ENCODE measurements at places on chromosomes 13 and 19.
A peak's percentile ranks its signal among the peaks of the same experiment; 100 is the strongest.

DNA sequence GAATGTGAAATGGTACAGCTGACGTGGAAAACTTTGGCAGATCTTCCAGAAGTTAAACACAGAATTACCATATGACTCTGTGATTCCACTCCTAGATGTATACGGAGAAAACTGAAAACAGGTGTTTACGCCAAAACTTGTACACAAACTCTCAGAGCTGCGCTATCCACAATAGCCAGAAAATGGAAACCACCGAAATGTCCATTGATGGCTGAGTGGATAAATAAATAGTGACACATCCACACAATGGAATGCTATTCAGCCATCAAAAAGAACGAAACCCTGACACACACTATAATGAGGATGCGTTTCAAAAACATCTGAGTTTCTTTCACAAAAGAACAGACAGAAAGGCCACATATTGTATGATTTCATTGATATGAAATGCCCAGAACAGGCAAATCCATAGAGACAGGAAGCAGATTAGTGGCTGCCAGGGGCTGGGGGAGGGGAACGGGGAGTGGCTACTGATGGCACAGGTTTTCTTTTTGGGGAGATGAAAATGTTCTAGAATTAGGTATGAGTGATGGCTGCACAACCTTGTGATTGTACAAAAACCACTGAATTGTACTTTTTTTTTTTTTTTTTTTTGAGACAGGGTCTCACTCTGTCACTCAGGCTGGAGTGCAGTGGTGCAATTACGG lies 33.0 kb downstream of the IL12RB1 start:
- no peak for DNase-seq

GRCh38 chr19:31338069-31338776 lies 11.0 kb downstream of the TSHZ3 start:
- no peak for DNase-seq

DNA sequence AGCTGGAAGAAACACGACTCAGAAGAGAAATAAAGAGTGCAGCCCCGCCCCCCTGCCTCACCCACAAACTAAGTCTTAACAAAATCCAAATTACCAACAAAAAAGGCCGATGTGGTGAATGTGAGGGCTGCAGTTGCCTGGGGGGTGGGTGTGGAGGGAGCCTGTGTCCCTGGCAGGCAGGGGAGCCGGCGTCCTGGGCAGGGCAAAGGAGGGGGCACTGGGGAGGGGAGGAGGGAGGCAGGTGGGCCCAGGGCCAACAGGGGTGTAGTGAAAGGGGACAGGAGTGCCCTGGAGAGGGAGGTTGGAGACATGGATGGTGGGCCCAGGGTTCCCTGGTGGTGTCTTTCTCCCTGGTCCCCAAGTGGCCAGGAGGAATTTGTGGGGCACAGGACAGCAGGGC lies 4.0 kb downstream of the IRGC start:
- no peak for DNase-seq

GRCh38 chr19:40264314-40265054 lies 20.7 kb downstream of the AKT2 start:
- no peak for DNase-seq

GRCh38 chr13:28564030-28564429 lies 69.1 kb upstream of the FLT1 start:
- no peak for DNase-seq

GRCh38 chr19:9934132-9934950 lies 2.0 kb downstream of the OLFM2 start:
- DNase-seq = peak; percentile 86

GRCh38 chr13:91346850-91347201 lies 661 bp upstream of the MIR17HG start:
- DNase-seq = no peak

DNA sequence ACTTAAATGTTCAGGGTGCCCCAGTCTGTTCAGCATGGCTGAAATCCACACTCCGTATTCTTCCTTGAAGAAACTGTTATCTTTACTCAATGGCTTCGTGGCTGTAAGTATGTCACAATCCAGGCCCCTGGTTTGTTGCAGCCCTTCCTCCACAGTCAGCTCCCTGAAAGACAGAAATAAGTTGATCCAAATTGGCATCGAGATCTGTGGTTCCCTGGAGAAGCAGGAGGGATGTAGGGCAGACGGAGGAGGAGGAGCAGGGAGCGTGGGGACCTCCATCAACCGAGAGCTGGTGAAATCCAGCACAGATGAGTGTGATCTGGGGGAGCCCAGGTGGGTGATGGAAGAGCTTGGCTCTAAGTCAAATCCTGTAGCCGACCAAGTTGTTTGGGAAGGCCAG lies 304 bp downstream of the TSPAN16 start:
- DNase-seq = no peak

- no peak for DNase-seq
These were observed 3.8 kb upstream of the KMT2B start for GRCh38 chr19:35713904-35714495.

GRCh38 chr19:10593820-10594637 lies 6.9 kb upstream of the AP1M2 start:
- no peak for DNase-seq

DNA sequence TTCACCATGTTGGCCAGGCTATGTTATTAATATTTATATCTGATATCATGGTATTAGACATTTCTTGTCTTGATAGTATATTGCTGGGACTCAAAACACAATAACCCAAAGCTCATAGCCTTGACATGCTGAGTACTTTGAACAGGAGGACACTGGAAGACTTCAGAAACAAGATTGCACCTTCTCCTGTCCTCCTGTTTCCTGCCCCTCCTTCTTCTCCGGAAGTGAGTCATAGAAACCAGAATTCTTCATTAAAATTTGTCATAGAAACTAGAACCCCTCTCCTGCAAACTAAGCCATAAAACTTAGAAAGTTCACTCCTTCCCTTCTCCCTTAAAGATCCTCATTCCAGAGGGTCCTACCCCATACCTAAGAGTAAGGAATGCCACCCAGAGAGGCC lies 400.2 kb downstream of the SLITRK5 start:
- DNase-seq = no peak

DNA sequence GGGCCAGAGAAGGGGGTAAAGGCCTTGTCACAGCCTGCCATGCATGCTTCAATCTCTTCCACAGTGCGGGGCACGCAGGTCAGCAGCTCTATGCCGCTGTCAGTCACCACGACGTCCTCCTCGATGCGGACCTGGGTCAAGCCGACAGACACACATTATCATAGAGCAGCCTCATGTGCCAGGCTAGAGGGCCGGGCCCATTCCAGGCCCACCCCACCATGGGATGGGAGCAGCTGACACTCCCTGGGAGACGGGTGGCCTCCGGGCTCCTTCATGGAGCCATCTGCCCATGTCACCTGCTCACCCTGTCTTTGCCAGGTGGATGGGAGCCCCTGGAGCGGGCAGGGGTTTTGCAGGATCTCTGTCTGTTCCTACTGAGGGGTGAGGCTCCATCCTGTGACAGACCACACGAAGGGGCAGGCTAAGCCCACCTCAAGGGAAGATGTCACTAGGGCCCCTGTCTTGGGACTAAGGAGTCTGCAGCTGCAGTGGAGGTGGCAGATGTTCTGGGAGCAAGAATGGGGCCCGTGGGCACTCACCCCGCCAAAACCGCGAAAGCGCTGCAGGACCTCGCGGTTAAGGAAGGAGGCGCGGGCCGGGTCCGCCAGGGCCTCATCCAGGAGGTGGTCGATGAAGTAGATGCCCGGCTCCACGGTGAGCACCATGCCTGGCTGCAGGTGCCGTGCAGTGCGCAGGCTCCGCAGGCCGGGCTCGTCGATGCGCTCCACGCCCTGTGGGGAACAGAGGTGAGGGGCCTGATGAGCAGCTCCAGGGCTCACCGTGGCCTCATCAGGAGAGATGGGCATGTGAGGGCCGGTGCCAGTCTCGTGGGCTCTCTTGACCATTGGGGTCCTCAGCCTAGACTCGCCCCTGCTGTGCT lies 14.1 kb downstream of the CEBPG start:
- DNase-seq = no peak

- DNase-seq = peak; percentile 39
These were observed 595 bp upstream of the GPR183 start for GRCh38 chr13:99307648-99308339.

DNA sequence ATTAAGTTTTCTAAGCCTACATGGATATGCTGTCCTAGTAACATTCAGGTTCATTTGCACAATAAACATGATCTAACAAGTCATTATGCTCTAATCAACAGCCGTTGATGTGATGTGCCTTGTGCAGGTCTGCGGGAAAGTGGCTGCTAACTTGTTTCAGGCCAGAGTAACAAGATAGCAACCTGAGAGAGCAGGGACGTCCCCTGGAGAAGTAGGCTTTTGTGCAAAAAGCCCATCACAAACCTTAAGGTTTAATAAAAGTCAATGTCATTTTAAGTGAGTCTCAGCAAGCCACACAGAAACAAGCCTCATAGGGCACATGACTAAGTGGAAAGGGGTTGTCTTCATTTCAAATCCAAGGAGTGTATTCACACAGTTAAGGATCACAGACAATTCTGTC lies 17.6 kb downstream of the FOXO1 start:
- DNase-seq = no peak

- no peak for DNase-seq
These were observed at the start of gene LINGO3 for GRCh38 chr19:2308114-2308556. LINGO3 (minus strand) TSS chr19:2308154; CDS start chr19:2291776, 16,378 bp downstream.

GRCh38 chr13:20258963-20259288 lies 26.8 kb upstream of the GJB6 start:
- DNase-seq = no peak

GRCh38 chr19:13013649-13014048 lies 18.4 kb downstream of the NFIX start:
- no peak for DNase-seq

GRCh38 chr19:9789066-9789465 lies 20.5 kb upstream of the ZNF846 start:
- no peak for DNase-seq

GRCh38 chr19:46347985-46348384 lies 1.1 kb downstream of the PPP5C start:
- no peak for DNase-seq

DNA sequence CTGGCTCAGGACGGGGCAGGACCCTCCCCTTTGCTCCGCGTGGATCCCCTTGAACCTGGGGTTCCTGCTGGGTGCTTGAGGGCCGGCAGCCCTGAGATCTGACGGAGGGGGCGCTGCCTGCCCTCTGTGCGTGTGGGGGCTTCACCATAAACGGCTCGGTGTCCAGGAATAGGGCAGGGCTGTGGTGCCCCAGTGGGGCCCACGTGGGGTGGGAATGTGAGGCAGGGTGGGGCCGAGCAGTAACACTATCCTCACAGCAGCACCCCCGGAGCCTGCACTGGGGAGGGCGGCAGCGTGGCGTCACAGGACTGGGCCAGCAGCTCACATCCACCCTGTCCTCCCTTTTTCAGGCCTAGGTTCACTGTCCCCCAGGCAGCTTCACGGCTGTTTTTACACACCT lies 38.0 kb downstream of the GAS6 start:
- DNase-seq = no peak

DNA sequence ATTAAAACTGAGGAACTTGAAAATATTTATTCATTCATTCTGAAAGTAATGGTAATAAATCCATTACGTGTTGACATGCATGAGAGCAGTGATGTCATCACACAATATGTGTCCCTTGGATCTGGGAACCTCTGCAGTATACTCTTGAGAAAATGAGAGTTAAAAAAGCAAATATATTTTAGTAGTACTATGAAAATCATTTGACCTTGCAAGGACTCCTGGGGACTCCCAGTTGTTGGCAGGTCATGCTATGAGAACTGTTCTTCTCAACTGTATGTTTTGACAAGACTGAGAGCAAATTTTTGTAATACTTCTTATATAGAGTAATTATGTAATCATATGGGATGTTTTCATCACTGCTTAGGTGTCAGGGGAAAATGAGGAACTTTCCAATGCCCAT lies 249.4 kb downstream of the PCCA start:
- DNase-seq = no peak

- peak; percentile 82 for DNase-seq
These were observed 350 bp upstream of the USP12 start for GRCh38 chr13:27171827-27172494.

GRCh38 chr19:6429419-6430221 lies 3.9 kb downstream of the SLC25A41 start:
- no peak for DNase-seq

GRCh38 chr19:56295531-56296455 lies 18.8 kb downstream of the ZSCAN5A start:
- no peak for DNase-seq

DNA sequence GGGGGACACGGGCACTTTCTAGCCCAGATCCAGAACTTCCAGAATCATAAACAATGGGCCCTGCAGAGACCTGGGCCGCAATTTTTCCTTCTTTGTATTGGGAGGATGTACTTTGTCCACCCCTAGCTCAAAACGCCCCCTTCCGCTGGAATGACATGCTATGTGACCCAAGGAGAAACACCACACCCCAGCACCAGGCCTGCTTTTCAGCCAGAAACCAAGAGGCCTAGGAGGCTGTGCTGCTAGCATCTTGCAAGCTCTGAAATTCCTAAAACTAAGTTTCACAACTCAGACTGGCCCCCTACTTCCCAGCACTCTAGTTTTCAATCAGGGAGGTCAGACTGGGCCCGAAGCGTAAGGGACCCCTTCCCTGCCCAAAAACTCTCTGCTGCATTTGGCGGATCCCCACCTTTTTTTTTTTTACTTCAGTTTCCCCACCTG lies 538 bp downstream of the LSM4 start:
- no peak for DNase-seq

DNA sequence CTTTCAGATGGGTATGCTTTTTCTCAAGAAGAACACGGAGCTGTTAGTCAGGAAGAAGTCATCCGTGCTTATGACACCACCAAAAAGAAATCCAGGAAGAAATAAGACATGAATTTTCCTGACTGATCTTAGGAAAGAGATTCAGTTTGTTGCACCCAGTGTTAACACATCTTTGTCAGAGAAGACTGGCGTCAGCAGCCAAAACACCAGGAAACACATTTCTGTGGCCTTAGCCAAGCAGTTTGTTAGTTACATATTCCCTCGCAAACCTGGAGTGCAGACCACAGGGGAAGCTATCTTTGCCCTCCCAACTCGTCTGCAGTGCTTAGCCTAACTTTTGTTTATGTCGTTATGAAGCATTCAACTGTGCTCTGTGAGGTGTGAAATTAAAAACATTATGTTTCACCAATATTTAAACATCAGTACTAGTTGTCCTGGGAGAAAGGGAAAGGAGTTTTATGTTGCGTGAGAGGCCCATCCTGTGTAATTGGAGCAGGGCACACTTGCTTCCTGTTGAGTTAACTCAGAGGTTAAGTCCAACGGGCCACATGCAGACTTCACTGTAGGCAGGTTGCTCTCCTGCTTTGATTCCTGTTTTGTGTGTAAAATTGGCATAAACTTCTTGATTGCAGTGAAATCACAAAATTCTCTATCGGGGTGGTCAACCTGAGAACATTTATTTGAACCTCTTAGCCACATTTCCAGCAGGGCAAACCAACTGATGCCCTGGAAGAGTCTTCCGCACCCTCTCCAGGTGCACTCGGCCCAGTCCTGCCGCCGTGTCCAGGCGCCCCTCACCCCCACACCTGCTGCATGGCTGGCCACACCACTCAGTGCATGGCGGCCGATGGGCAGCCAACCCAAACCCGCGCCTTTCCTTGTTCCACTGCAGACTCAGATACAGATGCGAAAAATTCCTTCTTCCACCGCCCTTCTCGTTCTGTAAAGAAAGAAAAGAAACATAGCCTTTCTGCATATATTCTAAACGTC lies 31.6 kb downstream of the SHISA2 start:
- no peak for DNase-seq

All from stimulated activated CD4-positive, alpha-beta T cell treated with anti-CD3 and anti-CD28 coated beads, TNF-alpha, amount 100 ng/mL, for 1 hour (primary cell).